ENCODE measurements at places on chromosomes 4 and X.

DNA sequence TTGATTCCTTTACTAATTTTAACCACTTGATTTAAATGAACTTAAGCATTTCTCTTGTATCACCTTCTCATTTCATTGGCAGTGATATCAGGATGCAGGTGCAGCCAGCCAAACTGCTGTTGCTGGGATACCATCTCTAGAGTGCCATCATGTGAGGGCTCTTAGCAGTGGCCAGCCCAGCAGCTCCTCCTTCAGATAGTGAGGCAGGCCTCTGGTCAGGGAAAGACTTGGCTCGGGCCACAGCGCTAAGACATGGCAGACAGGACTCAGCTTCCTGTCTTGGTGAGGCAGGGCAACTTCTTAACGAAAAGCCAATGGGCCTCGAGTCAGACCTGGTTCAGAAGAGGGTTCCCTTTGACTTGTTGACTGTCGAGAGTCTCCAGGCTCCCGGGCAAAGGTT, 50.0 kb downstream of the NOP14 start:
- no peak for DNase-seq

DNA sequence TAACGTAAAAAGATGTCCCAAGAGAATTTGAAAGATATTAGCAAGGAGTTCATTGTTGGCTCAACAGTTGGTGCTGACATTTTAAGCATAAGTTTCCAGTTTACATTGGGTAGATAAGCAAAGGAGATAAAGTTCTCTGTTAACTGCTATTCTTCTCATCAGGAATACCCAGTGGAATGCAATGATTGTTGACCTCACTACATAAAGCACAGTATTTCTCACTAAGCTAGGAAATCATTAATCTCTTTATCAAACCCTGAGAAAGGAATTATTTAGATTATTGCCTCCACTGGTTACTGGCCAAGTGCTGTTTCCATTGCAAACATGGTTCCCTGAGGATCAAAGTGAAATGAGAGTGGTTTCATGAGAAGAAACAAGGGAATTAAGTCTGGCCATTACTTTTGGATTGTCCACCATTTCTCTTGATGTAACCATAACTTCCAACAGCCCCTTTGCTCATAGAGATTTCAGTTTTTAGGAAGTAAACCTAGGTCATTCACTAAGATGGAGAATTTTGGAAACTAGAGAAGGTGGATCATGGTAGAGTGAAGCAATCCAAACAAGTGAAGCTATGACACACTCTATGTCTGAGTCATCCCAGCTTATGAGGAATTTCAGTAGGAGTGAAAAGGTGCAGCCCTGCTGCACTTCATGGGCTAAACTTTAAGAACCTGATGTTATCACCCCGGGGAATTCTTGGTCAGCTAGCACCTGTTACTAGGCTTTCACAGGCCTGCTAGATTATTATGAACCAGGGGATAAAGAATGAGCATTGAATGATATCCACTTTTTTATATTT, 163.4 kb downstream of the AREG start:
- no peak for DNase-seq

- DNase-seq, result no peak
Measured at GRCh38 chrX:9515973-9516538, 51.2 kb downstream of the TBL1X start.

GRCh38 chr4:123599920-123600810, 203.6 kb downstream of the SPRY1 start:
- no peak for DNase-seq

- peak; percentile 76 for DNase-seq
Measured at GRCh38 chrX:9342561-9343051, 122.3 kb upstream of the TBL1X start.

GRCh38 chrX:10039821-10040793, 72.9 kb downstream of the CLDN34 start:
- peak; percentile 49 for DNase-seq

DNA sequence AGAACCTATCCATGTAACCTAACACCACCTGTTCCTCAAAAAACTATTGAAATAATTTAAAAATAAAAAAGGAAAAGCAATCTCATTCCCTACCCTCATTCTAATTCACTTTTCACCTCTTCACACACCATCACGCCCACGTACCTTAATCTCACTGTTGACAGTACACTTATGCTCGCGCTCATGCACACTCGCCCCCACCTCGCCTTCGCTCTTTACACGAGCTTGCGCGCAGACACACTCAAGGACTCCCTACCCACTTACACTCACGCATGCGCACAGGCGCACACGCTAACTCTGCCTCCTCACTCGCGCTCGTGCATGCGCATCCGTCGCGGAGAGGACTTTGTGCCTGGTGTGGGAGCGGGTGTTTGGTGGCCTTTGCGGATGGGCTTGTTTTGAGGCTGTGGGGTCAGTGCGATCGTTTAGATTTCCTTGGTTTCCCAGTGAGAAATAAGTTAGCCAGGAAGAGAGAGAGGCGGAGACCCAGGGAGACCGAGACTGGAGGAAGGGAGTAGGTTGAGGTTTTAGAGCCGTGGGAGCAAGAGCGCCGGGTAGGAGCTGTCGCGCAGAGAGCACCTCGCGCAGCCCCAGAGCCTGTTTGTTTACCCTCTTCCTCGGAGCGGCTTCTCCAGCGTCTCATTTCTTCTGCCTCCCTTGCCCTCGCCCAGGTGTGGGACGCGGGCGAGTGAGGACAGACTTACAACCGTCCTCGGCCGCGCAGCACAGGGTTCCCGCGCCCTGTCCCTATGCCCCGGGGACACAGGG, 8.1 kb upstream of the GSX2 start:
- no peak for DNase-seq

DNA sequence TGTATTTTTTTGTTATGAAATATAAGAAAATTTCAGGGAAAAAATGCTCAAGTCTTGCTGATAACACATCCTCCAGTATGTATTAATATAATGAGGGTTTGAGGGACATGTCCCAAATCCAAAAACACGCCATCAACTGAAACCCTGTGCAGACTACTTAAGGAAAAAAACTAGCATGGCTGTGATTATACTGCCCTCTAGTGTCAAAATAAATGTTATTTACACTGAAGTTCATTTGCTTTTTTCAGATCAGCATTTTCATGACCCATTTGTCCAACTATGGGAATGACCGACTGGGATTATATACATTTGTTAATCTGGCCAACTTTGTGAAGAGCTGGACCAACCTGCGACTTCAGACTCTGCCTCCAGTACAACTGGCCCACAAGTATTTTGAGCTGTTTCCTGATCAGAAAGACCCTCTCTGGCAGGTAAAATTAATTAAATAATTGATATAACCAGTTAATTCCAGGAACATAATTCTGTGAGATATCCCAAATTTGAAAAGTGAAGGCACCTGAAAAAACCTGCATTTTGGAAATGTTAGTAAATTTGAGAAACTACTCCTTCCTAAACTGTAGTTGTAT, 128.5 kb downstream of the PRSS12 start:
- DNase-seq, result peak; percentile 18

- no peak for DNase-seq
Measured at GRCh38 chr4:121307445-121308327, 73.1 kb downstream of the QRFPR start.

GRCh38 chr4:14400307-14400706, 602.0 kb upstream of the CPEB2 start:
- DNase-seq, result no peak

All from hematopoietic multipotent progenitor cell treated with erythropoietin and hydrocortisone succinate and interleukin-3 and kit ligand, for 17 days (in vitro differentiated cells).